ENCODE measurements at places on chromosomes 4 and X. TPM values are rescaled to one million over a fixed set of nuclear protein-coding genes. Genes with fewer than 3 reads are reported as not detected.

DNA sequence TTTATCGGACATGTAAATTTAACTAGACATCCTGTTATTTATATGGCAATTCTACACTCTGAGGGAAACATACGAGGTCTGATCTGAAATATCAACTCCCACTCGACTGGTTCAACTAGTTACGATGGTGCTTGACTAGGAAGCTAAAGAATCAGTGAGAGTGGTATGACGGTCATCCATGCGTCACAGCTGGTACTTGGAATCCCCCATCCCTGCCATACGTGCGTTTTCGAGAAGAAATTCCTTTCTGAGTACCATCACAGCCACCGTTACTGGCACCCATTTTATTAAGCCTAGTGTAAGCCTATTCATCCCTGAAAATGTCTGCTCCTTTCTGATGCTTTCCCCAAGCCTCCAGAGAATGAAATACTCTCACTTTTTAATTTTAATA lies 695 bp upstream of the PIGA start:
- DNase-seq: peak; percentile 13

GRCh38 chr4:153183146-153183545 lies 21.1 kb upstream of the TRIM2 start:
- no peak for DNase-seq

The FMR1 gene
- 57.0 TPM for total RNA-seq

The LIMCH1 gene
- total RNA-seq: not detected

GRCh38 chrX:129982300-129983251 lies at the start of gene BCORL1:
Gene BCORL1, plus strand, starts transcription at chrX:129982635. Its CDS starts 22,597 bp downstream, at chrX:130005232.
- DNase-seq: peak; percentile 87

The RBM47 gene
- 1.0 TPM for total RNA-seq

The SCML1 gene
- total RNA-seq: 6.1 TPM

DNA sequence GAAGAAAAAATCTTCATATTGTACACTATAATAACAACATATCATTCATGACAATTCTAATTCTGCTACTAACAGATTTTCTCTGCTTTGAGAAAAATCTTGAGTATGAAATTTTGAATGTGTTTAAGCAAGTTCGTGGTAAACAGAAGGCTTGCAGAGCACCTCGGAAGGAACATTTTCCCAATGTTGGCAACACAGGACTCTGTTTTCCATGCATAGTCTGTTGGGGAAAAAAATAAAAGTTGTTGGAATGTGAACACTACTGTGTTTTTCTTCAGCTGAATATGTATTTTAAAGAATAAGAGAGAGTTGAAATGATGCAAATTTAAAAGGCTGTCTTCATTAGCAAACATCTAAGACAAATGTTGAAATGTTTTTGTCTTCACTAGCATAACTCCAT lies 54.7 kb upstream of the ANXA10 start:
- DNase-seq: no peak

The TFE3 gene
- total RNA-seq: 26.8 TPM

DNA sequence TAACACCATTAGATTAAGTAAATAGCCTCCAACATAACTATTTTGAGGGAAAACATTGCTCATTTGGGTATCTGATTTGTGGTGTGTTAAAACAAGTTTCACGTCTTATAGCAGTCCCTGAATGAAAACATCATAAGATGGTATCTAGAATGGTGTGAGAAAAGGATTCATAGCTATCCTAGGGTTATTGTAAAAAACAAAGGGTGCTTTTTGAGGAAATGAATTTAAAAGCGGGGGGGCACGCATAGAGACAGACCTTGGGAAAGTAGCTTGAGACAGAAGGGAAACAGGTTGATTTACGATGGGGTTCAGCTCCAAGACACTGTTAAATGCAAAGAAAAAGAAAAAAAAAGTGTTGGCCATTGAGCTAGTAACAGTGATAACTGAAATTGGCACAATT lies 768 bp upstream of the CXCL10 start:
- no peak for DNase-seq

GRCh38 chrX:148422526-148422925 lies 77.9 kb upstream of the AFF2 start:
- DNase-seq: no peak

DNA sequence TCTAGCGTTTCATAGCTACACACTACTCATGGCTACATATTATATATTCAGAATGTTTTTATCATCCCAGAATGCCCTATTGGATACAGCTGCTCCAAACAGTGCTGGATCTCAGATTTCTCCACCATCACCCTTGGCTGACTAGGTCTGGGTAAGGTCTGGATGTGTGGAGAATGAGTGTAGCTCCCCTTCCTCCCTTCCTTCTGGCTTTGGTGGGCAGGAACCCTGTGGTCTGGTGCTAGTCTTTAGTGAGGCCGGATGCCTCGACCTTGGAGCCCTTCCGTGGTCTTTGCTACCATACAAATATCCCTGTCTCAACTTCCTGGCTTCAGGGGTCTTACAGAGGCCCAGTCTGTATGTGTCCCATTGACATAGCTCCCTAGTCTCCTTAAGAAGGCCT lies 52.1 kb upstream of the KDR start:
- no peak for DNase-seq

DNA sequence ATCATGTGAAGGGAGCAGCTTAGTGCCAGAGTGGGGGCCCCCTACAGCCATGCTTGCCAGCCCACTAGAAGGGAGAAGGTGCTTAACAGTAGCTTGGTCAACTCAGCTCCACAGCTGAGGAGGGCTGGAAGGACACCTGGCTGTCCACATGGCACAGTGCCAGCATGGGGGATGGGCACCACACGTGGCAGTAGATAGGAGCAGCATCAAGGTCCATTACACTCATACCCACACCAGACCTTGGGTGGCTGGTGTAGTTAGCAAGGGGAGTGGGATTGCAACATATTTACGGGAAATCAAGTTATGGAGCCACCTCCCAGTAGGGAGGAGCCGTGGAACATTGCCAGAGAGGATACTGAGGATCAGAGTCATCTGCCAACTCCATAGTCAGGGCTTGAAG lies 37.9 kb upstream of the SLC4A4 start:
- DNase-seq: no peak

GRCh38 chr4:13032936-13033335 lies 451.2 kb downstream of the RAB28 start:
- no peak for DNase-seq

GRCh38 chrX:56248492-56248891 lies 16.3 kb downstream of the KLF8 start:
- DNase-seq: peak; percentile 59

The FAM200B gene
- total RNA-seq: 15.9 TPM

- DNase-seq: peak; percentile 33
Observed at GRCh38 chr4:8607603-8608481, 15.3 kb downstream of the CPZ start.

The PNCK gene
- not detected for total RNA-seq

The AREG gene
- 0.37 TPM for total RNA-seq

The GC gene
- total RNA-seq: not detected

GRCh38 chr4:176709417-176709816 lies 83.3 kb downstream of the VEGFC start:
- no peak for DNase-seq

- DNase-seq: no peak
Observed at GRCh38 chr4:138734746-138735145, 280.8 kb upstream of the NOCT start.

DNA sequence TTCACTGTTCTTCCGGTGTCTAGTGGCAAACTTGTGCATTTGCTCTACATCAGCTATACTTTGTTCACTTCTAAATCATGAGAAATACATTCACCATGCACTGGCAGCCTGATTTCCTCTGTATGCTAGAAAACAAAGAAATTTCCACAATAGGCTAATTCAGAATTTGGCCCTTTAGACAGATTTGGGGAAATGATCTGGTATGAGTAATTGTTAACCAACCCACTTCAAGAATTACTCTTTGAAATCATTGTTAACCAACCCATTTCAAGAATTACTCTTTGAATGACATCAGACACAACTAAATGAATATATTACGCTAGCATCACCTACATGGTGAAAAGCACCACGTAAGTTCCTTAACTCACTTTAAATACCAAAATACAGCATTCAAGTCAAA lies 14.6 kb downstream of the APBB2 start:
- no peak for DNase-seq

DNA sequence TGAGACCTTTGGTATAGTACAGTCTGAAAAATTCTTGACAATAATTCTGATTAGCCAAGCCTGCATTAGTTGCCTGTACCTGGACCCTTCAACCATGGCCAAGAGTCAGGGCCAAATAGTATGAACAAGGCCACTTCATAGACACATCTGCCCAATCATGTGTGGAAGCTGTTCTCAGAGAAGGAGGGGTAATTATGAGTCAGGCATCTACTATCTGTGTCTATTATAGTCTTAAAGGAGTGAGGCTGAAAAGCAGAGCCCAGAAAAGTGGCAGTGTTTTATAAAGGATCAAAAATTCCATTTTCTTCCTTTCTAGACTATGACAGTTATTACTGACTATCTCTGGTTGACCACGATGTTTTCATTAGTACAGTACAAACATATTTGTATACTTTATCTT lies 5.0 kb upstream of the ADGRL3 start:
- DNase-seq: no peak

GRCh38 chr4:55765070-55765469 lies 54.5 kb upstream of the EXOC1L start:
- DNase-seq: no peak

DNA sequence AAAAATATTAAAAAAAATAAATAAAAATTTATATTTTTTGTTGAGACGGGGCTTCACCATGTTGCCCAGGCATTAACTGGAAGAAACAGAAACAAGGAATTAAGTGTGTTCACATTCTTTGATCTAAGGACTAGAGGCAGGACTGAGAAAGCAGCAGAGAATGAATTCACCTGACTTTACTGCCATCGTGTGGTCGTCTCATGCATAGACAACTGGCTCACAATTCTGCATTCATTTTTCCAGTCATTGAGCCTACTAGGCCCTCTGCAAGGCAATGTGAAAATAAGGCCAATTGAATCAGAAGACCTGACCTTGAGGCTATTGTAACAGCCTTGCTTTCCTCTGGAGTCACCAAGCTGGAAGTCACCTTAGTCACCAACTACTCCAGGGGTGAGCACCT lies 37.4 kb downstream of the LHFPL1 start:
- peak; percentile 21 for DNase-seq

DNA sequence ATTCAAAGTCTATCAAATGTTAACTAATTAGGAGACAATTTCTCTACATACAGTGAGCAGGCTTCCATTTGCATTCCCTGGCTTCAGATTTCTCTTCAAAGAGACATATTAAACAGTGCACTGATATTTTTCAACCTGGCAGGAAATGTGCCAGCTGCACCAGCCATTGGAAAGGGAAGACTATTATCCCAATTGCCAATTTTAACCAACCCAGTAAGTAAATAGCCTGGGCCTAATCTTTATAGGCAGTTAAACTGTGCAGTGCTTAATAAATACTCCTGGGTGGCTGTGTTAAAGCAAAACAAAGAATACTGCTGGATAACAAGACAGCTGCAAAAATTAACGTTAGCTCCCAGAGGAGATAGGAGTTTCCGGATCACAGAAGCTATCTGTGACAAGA lies 111.9 kb upstream of the GALNT7 start:
- no peak for DNase-seq

The PPP1R2C gene
- not detected for total RNA-seq

DNA sequence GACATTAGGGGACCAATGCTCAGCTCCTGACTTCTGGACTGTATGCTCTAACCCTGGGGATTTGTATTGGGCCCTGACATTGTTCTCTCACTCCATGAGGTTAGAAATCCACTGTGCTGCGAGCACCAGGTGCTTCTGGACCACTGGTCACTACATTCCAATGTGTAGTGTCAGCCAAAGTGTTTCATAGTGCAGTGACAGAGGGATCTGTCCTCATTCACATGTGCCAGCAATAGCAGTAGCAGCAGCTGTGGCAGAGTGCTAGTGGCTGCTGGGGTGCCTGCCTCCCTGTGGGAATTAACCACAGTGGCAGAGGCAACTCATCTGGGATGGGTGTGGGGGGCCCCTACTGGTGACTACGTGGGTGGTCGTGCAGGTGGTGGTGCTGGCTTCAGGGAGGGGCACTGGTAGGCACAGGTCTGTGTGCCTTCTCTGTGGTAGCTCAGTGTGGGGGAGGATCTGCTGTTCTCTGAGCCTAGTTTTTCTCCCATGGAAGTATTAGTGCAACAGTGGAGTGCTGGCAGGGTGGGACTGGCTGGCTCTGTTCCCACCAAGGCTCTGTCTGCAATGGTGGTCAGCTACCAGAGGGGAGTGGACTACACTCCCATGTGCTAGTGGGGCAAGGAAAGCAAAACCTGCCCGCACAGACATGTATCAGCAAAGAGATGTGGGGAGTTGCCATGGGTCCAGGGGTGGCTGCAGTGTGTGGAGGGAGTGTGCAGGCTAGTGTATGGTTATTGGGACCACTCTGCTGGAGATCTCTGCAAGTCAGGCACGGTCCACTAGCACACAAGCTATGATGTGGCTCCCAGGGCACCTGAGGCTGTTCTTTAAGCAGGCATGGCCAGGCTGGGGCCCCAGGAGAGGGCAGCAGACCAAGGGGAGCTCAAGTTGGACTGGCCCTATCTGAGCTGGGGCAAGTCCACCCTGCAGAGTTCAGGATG lies 78.5 kb downstream of the SCLT1 start:
- DNase-seq: no peak

DNA sequence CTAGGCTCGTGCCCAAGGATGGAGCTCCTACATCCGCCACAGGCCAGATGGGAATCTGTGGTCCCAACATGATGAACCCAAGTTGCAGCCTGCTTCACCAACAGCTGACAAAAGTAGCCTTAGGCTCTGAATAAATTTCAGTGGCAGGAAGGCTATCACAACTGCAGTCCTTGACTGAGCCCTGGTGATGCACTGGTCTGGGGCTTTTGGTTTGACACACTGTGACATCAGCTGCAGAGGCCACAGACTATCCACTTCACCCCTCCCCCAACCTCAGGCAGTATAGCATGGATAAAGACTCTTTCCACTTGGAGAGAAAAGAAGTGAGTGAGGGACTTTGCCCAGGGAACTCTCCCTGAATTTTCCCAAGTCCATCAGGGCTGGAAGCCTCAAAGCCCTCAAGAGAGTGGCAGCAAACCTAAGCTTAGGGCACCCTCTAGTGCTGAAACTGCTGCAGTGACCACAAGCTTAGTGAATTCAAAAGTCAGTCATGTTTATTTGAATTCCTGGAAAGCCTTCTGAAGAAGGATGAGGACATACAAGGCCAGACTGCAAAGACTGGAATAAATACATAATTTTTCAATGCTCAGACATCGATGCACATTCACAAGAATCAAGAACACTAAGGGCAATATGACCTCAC lies 135.0 kb upstream of the TENT5D start:
- DNase-seq: no peak

The TSPAN7 gene
- total RNA-seq: 0.12 TPM

GRCh38 chr4:100017637-100018310 lies 67.7 kb upstream of the H2AZ1 start:
- DNase-seq: no peak

The NUP62CL gene
- total RNA-seq: 1.9 TPM

GRCh38 chr4:26877961-26878360 lies 17.3 kb downstream of the STIM2 start:
- DNase-seq: no peak

DNA sequence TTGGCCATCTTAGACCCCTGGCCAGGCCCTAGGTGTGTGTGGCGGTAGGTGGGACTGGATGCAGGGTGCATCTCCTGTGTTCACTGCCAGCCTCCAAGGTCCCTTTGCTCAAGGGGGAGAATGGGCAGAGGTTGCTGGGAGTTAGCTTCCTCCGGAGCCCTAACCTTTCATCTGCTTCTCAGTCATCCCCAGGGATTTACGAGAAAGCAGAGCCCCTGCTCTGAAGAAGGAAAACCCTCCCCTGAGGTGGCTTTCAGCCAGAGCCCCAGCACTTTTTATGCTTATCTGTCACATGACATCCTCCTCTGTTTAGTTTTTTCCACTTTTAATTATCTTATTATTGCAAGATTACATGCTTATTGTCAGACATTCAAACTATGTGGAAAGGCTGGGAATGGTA lies 44.9 kb upstream of the DDX3X start:
- DNase-seq: no peak
